ENCODE measurements at places on chromosomes 6 and 20. TPM values are rescaled to one million over a fixed set of nuclear protein-coding genes. Genes with fewer than 3 reads are reported as not detected.

DNA sequence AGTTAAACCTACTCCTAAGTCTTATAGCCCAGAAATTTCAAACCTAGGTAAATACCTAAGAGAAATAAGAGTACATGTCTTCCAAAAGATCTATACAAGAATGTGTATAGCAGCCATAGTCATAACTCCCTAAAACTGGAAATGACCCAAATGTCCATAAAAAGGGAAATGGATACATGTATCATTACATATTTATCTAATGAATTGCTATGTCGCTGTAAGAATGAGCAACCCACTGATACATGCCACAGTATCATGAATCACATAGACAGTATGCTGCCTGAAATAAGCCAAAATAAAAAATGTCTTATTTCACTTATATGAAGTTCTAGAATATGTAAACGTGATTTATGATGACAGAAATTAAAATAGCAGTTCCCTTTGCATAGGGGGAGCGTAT lies 679.5 kb downstream of the MAFB start:
- no peak for DNase-seq

DNA sequence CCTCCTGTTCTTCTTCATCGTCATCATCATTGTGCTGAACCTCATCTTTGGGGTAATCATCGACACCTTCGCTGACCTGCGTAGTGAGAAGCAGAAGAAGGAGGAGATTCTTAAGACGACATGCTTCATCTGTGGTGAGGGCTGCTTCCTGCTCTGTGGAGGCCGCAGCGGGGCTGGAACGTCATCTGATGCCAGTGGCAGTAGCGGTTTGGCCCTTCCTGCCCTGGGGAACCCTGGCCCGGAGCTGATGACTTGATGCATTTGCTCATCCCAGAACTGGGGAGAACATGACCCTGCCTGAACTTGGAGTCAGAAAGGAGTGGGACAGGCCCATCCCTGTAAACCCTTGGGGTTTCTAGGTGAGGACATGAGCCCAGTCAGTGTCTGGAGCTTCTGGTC lies 18.7 kb downstream of the UQCC2 start:
- peak; percentile 55 for DNase-seq

DNA sequence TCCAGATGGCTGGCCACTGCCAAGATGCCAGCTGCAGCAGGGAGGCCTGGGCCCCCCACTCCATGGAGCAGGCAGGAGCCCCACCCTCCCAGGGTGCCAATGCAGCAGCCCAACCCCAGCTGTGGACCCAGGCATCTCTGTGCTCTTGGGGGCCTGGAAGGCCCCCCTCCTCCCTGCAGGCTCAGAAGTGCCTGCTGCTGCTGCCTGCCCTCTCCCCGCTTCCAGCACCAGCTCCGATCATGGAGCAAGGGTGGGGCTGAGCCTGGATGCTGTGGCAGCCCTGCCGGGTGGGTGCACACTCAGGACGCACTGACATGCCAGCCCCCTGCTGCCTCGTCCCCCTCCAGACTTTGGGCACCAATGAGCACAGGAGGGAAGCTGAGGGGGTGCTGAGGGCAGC lies 14.8 kb upstream of the ABCC10 start:
- no peak for DNase-seq

DNA sequence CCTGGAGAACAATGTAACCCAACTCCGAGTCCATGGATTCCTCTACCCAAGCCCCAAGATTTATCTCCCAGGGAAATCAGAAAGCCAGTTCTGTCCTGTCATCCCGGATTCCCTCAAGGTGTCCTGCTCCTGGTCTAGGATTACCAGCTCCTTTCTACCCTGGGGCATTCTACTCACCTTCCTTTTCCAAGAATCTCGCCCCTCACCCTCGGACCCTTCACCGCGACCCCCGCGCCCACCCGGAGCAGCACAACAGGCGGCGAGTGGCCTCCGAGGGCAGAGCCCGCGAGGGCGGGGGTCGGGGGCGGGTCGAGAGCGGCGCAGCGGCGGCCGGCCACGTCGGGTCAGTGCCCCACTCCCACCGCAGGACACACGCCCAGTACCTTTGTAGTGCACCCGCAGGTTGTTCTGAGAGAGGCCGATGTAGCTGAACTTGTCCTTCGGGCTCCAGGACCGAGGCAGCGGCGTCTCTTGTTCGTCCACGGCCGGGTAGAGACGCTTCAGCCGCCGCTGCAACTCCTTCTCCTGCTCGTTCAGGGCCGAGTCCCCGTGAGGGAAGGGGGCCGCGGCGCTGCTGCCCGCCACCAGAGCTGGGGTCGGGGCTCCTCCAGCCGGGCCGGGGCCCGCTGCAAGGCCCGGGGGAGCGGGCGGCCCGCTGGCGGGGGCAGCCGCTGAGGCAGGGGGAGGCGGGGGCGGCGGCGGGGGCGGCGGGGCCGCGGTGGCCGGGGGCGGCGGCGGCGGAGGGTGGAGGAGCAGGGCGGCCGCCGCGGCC lies 897 bp downstream of the RANBP9 start:
- peak; percentile 71 for DNase-seq

DNA sequence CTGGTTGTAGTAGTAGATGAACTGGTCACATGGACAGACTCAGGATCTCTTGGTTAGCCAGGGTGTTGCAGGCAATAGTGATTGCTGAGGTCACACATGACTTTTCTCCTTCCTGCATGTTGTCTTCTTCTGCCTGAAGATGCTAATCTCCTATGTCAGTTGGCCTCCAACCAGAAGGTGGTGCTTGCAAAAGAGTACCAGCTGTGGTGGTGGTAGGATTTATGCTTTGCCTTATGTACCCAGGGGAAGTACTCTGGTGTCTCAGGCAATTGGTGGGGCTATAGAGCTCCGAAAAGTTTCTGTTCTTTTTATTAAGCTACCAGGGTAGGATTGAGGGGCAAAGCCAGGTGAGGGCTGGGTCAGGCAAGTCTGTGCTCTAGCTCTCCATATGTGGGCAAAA lies 98.5 kb downstream of the CARMIL1 start:
- DNase-seq: no peak

- DNase-seq: no peak
Measured at GRCh38 chr6:2688401-2689064, 62.2 kb downstream of the MYLK4 start.

Gene TINAG
- total RNA-seq: 48.0 TPM

Gene HTR1E
- total RNA-seq: not detected

Gene NNAT
- total RNA-seq: not detected

Gene PTK7
- 9.7 TPM for total RNA-seq

Gene CCDC170
- total RNA-seq: 0.67 TPM

Gene KIFC1
- 14.7 TPM for total RNA-seq

Measured in left colon (tissue), 2 donors.